ENCODE measurements at places on chromosomes 12 and 14.
A peak's percentile ranks its signal among the peaks of the same experiment; 100 is the strongest.

GRCh38 chr12:57476162-57476992, 3.3 kb downstream of the ARHGAP9 start:
- no peak for DNase-seq

GRCh38 chr12:114851981-114852380, 168.0 kb upstream of the TBX3 start:
- no peak for DNase-seq

DNA sequence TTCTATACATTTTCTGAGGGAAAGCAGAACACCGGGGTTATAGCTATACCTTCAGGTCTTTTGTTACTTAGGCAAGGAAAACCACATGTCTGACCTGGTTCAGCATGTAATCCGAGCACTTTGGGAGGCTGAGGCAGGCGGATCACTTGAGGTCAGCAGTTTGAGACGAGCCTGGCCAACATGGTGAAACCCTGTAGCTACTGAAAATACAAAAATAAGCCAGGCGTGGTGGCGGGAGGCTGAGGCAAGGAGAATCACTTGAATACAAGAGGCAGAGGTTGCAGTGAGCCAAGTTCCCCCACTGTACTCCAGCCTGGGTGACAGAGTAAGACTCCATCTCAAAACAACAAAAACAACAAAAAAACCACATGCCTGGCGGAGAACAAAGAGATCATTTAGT, 177.6 kb downstream of the ACSS3 start:
- no peak for DNase-seq

GRCh38 chr12:28190321-28191050, at the start of gene CCDC91:
TSS of gene CCDC91 (plus strand) at chr12:28190456. CDS start at chr12:28257216, 66,760 bp downstream.
- peak; percentile 92 for DNase-seq

DNA sequence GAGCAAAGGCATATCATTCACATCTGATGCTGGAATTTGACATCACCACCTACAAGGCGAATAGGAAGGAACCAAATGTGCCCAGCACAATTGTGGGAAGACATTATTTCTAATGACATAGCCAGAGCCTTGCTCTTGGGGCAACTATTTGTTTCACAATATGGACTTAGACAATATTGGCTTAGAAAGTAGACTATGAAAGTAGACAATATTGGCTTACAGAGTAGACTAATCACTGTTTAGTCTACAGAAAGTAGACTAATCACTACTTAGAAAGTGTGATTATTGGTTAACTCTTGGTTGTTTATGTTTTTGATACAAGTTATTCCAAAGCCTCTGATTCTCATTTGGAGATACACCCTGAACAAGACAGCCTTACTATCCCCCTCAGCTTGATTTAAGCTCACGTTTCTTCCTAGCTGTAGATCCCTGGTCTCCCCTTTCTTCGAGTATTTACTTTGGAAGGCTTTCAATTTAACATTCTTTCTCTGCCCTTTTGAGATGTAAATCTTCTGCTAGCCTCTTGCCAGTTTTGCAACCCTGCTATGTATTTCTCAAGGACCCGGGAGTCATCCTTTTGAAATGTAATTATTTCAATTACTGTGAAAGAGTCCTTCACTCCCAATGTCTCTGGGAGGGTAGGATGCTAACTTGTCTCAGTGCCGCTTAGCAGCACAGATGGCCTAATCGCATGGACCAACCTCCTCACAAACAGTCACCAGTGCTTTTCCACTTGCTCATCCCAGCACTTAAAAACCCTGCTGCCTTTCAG, 843.2 kb downstream of the GALC start:
- peak; percentile 5 for DNase-seq

GRCh38 chr12:12918781-12919389, 27.5 kb downstream of the GPRC5A start:
- DNase-seq = no peak

- no peak for DNase-seq
Observed at GRCh38 chr12:12024911-12025682, 45.6 kb upstream of the BCL2L14 start.

- DNase-seq = no peak
Observed at GRCh38 chr14:94395888-94396574, 7.6 kb upstream of the SERPINA1 start.
